ENCODE measurements at places on chromosomes 1 and 21. TPM values are rescaled to one million over a fixed set of nuclear protein-coding genes. Genes with fewer than 3 reads are reported as not detected.

The IRF6 gene
- 2.7 TPM for total RNA-seq

DNA sequence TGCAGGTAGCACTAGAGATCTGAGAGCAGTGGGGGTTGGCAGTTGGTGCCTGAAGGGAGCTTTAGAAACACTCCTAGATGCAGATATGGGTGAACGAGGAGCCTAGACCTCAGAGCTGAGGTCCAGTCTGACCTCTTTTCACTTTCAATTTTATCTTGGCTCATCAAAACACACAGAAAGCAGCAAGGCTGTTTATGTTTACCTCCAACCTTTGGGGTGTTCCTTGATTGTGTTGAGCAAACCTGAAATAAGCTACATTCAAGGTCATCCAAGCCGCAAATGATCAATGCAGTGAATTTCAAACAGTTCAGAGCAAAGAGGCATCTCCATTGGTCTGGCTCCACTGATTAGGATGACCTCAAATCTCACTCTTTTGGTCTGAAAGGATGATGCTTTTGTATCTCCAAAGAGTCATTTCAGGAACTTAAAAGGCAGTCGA is 1.3 kb downstream of the LY9 start:
- DNase-seq = no peak

- DNase-seq = no peak
Measured at GRCh38 chr21:25461725-25462124, 145.6 kb downstream of the MRPL39 start.

DNA sequence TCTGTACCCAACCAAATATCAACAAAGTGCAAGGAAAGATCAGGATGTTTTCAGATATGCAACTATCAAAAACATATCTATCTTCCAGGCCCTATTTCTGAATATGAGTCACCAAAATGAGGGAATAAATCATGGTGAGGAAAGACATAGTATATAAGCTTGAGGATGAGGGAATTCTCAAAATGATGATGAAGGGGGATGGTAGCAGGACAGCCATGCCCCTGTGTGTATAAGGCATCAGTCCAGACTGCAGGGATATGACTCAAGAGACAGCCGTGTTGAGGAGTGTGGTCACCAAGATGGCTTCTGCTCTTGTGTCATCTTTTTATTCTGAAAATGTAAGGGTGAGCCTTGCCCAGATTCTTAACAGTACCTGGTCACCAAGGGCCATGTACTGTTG is 4.4 kb upstream of the WDR64 start:
- no peak for DNase-seq

DNA sequence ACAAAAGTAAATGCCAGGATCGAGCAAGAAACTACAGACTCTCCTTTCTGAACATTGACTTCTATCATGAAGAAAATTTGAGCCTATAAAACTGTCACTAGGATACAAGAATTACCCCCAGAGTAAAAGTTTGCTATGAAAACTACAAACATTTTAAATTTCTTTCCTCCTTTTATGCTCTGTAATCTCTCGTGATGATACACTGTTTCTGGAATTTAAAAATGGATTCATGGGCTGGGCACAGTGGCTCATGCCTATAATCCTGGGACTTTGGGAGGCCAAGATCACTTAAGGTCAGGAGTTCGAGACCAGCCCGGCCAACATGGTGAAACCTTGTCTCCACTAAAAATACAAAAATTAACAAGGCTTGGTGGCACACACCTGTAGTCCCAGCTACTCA is 181.3 kb downstream of the ZNF281 start:
- DNase-seq = no peak

The LIN28A gene
- total RNA-seq = not detected

The IBA57 gene
- total RNA-seq = 7.4 TPM

- DNase-seq = no peak
Measured at GRCh38 chr1:87044840-87045239, 130.4 kb downstream of the HS2ST1 start.

The KRTAP19-3 gene
- not detected for total RNA-seq

The RHEX gene
- 4.3 TPM for total RNA-seq

GRCh38 chr1:101323535-101323934 is 86.7 kb downstream of the S1PR1 start:
- DNase-seq = no peak

GRCh38 chr1:23132033-23132432 is 36.6 kb downstream of the LUZP1 start:
- no peak for DNase-seq

The PRKCZ gene
- 3.0 TPM for total RNA-seq

- DNase-seq = no peak
Measured at GRCh38 chr1:88327391-88328267, 356.4 kb upstream of the PKN2 start.
